ENCODE measurements at places on chromosomes 7 and 10. TPM values are rescaled to one million over a fixed set of nuclear protein-coding genes. Genes with fewer than 3 reads are reported as not detected.

DNA sequence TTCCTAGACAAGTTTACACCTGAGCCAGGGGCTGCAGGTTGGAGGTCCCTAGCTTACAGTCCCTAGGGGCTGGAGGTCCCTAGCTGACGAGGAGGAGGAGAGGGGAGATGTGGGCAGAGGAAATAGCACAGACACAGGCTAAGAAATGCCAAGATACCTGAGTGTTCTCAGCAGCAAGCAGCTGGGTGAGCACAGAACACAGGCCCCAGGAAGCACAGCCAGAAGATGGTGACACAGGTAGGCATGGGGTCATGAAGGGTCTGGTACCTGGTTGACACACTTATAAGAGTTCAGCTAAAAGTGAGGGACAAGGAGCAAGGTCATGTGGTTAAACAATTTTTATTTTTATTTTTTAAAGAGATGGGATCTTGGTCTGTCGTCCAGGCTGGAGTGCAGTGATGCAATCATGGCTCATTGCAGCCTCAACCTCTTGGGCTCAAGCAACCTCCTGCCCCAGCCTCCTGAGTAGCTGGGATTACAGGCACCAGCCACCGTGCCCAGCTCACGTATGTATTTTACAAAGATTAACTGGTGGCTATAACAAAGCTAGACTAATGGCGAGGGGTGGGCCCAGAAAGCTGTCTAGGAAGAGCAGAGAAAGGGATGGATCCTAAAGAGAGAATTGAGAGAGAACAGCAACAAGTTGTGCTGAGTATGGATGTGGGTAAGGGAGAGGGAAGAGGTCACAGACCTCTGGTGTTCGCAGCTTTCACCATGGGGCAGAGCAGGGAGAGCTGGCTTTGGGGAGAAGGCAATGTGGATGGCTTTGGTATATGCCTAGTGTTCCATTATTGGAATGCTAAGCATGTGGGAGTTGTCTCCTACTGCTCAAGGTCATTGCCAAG lies 140.3 kb upstream of the KLF14 start:
- no peak for DNase-seq

The MBLAC1 gene
- 2.8 TPM for total RNA-seq

- no peak for DNase-seq
Measured at GRCh38 chr7:140053812-140054539, 8.8 kb downstream of the PARP12 start.

The SMARCD3 gene
- 3.3 TPM for total RNA-seq

The LMOD2 gene
- total RNA-seq = not detected

The CCL26 gene
- total RNA-seq = 0.89 TPM

GRCh38 chr10:110475722-110476515 lies 21.8 kb upstream of the DUSP5 start:
- no peak for DNase-seq

The CABCOCO1 gene
- total RNA-seq = not detected

GRCh38 chr10:34523017-34523767 lies 291.9 kb downstream of the PARD3 start:
- DNase-seq = no peak

The COBL gene
- total RNA-seq = not detected

- no peak for DNase-seq
Measured at GRCh38 chr10:79420974-79421688, 24.3 kb downstream of the ZCCHC24 start.

GRCh38 chr7:135980012-135980551 lies 2.9 kb upstream of the MTPN start:
- no peak for DNase-seq

GRCh38 chr10:10910634-10911033 lies 107.0 kb upstream of the CELF2 start:
- no peak for DNase-seq

DNA sequence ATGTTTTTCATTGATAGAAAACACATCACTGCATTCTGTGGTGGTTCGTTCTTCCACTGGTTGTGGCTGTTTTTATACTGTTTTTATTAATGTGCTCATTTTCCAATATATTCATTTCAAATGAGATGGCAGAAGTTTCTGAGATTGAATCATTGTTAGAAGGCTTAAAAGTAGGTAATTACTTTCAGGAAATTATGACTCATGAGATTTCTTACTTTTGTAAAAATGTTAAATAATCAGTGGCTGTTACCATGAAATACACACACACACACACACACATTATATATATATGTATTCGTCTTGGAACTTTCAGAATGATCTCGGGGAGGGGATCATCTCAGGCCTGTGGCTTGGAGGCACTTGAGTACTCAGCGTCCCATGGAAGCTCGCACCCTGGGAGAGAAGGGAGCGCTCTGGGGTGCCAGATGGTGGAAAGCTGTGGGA lies 66.1 kb downstream of the ZMYND11 start:
- DNase-seq = no peak

- DNase-seq = no peak
Measured at GRCh38 chr7:74476626-74477025, 22.9 kb downstream of the GTF2IRD1 start.

DNA sequence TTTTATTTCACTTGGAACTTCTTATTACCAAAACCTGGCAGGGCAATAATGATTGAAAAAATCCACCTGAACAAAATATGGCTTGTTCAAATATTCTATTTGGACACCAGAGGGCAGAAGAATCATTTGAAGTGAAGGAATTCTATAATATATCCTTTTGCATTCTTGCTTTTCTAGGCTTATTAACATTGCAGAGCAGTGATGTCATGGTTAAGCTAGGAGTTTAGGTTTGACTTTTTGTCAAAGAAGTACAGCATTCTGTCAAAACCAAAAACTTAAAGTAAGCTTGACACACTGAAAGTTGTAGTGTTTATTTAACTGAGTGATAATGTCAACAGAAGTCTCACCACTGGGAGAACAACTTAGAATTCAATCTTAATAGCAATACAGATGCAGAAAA lies 156.0 kb downstream of the SEMA3D start:
- no peak for DNase-seq

The ANLN gene
- 38.0 TPM for total RNA-seq

- DNase-seq = no peak
Measured at GRCh38 chr7:12851841-12852240, 164.4 kb downstream of the ARL4A start.

All from activated T-helper 2 cell treated with anti-CD3 and anti-CD28 coated beads, Interferon-gamma antibody, Interleukin-2, Interleukin-4, amounts not matched to agents 10 μg/mL and 5 μg/mL and 100 μg/mL, durations not matched to agents 14 hours and 24 hours and 36 hours (primary cell).